HCEC 1CT (cell line): ENCODE measurements at places on chromosomes 16 and 17.

- no peak for DNase-seq
Measured at GRCh38 chr17:8708025-8708461, 36.6 kb downstream of the CCDC42 start.

DNA sequence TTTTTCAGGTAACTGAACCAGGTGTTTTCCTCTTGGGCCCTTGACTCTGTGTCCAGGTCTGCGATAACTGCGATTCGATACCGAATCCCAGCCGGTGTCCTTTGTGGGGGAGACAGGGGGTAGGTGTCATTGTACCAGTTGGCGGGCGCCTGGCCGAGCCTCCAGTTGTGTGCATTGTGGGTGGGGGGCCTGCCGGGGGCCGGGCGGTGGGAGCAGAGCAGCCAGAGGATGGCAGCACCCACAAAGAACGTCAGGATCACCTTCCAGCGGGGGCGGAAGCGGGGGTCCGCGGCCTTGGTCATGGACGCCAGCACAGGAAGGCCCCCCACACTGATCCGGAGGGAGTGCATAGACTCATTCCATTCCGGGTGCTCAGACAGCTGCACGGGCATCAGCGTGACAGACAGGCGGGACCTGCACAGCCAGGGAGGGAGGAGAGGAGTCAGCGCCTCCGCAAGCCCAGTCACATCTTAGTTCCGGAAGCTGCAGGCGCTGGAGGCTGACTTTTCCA, 12.3 kb downstream of the CANT1 start:
- no peak for DNase-seq

GRCh38 chr16:69100071-69100691, 5.3 kb upstream of the HAS3 start:
- no peak for DNase-seq

- no peak for DNase-seq
Measured at GRCh38 chr17:4369557-4370230, 3.2 kb upstream of the UBE2G1 start.

DNA sequence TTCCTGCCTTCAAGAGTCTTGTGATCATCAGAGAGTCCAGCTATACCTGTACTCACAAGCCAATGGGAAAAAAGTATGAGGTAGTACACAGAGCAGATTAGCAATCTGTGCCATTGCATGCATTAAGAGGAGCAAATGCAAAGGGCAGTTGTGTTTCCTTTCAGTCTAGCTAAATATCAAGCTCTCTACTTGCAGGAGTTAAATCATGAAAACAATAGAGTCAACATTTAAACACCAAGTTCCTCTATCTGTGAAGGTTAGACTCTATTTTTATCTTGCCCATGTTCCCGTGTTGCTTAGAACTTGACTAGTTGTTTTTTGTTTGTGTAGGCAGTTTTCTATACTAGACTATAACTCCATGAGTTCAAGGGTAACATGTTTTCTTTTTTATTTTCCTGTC, 4.7 kb upstream of the FAM20A start:
- no peak for DNase-seq

DNA sequence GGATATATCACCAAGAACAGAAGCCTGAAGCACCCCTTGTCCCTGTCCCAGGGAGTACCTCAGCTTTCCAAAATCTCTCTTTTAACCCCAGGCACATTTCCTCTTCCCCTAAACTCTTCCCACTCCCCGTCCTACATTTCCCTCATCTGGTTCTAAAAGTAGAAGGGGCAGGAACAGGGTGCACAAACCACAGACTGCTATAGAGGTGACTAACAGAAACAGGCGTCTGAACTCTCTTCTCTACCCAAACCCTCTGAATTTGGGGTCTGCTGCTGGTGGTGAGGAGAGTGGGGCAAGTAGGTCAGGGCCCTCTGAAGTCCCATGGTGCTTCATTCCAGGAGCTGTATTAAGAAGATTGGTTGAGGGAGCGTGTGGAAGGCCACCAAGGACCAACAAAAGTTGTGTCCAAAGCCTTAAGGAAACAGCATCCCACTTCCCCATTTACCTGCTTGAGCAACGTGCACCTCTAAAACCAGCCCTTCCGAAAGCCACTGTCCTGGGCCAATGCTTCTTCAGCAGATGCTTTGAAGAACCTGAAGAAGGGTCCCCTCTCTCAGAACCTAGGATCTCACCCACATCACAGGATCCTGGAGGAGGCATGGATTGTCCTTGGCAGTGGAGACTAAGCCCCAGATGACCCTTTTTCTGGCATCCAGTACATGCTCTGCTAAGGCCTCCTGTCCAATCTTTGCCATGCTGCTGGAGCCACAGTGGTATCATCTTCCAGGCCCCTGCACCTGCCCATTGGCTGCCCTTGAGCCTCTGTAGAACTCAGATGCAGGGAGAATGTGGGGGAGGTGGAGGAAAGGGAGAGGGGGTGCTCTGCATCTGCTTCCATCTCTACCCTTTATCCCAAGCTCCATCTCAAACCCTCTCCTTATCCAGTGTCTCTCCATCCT, 5.7 kb upstream of the NR1D1 start:
- no peak for DNase-seq

GRCh38 chr16:50613281-50613963, 65.2 kb downstream of the NKD1 start:
- DNase-seq: no peak

- DNase-seq: no peak
Measured at GRCh38 chr17:742147-742793, 9.8 kb downstream of the GEMIN4 start.

DNA sequence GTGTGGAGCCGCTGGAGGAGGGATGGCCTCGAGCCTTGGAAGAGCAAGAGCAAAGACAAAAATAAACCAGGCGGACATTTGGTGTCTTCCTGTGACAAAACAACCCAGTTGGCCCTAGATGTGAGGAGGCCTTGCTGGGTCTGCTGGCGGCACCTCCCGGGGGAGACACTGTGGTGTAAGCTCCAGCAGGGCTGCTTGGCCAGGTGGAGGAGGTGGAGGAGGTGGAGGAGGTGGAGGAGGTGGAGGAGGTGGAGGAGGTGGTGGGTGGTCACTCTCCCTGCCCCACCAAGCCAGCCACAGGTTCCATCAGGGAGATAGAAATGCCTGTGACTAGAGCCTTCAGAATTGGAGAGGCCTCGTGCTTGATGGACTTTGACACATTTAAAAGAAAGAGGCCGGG, 32.1 kb downstream of the DBNDD1 start:
- DNase-seq: no peak

DNA sequence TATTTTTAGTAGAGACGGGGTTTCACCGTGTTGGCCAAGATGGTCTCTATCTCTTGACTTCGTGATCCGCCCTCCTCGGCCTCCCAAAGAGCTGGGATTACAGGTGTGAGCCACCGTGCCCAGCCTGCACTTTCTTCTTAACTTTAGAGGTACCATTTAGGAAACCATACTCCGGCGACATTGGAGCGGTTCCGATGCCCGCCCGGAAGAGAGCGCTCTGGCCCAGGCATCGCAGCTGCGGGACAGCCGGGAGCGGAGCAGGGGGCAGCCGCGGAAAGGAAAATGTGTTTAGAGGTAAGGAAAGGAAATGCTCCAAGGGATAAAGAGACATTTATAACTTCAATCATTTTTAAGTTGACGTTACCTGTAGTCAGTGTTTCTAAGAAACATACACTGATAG, 6.0 kb upstream of the HS3ST3B1 start:
- no peak for DNase-seq

DNA sequence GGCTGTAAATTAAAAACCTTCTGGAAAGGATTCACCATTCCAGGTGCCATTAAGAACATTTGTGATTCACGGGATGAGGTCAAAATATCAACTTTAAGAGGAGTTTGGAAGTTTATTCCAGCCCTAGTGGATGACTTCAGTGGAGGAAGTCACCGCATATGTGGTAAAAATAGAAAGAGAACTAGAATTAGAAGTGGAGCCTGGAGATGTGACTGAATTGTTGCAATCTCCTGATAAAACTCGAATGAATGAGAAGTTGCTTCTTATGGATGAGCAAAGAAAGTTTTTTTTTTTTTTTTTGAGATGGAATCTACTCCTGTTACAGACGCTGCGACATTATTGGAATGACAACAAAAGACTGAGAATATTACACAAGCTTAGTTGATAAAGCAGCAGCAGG, 26.7 kb downstream of the CCL4 start:
- no peak for DNase-seq

DNA sequence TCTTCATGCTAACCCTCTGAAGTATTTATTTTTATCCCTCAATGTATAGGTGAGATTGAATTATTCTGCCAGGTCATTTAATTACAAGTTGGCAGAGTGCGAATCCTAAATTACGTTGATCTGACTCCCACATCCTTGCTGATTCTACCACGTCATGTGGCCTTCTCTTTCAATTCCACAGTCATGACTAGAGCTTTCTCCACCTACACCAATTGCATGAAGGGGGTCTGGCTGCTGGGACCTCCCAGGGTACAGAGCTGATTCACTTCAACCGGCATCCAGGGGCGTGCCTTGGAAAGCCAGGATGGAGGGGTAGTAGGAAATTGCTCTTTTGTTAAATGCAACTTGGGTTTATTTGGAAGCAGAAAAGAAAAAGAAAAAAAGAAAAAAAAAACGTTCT, 41.1 kb upstream of the CDH13 start:
- DNase-seq: peak; percentile 41

- no peak for DNase-seq
Measured at GRCh38 chr17:76151896-76152454, 10.9 kb upstream of the FOXJ1 start.

DNA sequence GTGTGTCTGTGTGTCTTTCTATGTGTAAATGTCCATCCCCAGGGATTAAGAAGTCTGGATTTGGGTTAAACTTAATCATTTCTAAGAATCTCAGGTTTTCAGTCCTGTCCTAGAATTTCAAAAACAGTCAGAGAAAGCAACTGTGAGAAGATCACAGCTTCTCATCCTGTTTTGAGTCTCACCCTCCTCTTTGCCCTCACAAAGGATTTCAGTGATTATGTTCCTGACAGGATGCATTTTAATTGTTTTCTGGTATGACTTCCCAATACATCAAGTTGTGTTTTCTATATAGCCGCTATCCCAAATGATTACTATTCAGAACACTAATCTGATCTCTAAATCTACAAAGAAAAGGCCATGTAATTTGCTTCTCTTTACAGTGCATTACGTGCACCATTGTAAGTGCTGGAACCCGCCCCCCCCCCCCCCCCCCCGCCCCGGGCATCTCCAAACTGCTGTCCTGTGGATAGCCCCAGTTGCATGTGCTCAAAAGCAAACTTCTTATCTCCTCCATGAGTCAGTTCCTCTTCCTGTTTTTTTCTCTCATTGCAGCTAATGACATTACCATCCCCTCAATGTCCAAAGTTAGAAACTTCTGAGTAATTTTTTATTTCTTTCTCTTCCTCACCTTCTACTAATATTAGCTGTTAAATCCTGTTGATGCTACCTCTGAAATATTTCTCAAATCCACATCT, 73.9 kb downstream of the CDH13 start:
- peak; percentile 59 for DNase-seq

- DNase-seq: no peak
Measured at GRCh38 chr16:9821970-9822369, 360.3 kb downstream of the GRIN2A start.

- no peak for DNase-seq
Measured at GRCh38 chr17:33363475-33363874, 70.4 kb upstream of the ASIC2 start.

GRCh38 chr17:66172691-66173223, 19.2 kb downstream of the CEP112 start:
- DNase-seq: no peak

GRCh38 chr16:84741340-84741830, 41.6 kb downstream of the USP10 start:
- DNase-seq: peak; percentile 27

- DNase-seq: no peak
Measured at GRCh38 chr16:82134846-82135245, 35.2 kb downstream of the MPHOSPH6 start.

GRCh38 chr17:80025140-80025539, 10.5 kb downstream of the TBC1D16 start:
- DNase-seq: no peak

DNA sequence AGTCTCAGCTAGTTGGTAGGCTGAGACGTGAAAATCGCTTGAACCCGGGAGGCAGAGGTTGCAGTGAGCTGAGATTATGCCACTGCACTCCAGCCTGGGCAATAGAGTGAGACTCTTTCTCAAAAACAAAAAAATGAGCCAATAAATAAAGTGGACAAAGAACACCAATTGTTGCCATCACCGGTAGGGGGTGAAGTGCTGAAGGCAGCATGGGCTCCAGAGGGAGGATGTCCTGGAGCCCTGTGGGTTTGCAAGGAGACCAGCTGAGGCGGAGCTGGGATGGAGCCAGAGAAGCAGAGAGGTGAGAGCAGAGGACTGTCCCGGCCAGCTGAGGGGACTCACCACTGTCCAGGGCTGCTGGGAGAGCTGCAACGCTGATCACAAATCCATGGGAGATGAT, 13.8 kb downstream of the CHST6 start:
- no peak for DNase-seq

GRCh38 chr17:80265205-80266068, 4.8 kb downstream of the RNF213 start:
- no peak for DNase-seq

DNA sequence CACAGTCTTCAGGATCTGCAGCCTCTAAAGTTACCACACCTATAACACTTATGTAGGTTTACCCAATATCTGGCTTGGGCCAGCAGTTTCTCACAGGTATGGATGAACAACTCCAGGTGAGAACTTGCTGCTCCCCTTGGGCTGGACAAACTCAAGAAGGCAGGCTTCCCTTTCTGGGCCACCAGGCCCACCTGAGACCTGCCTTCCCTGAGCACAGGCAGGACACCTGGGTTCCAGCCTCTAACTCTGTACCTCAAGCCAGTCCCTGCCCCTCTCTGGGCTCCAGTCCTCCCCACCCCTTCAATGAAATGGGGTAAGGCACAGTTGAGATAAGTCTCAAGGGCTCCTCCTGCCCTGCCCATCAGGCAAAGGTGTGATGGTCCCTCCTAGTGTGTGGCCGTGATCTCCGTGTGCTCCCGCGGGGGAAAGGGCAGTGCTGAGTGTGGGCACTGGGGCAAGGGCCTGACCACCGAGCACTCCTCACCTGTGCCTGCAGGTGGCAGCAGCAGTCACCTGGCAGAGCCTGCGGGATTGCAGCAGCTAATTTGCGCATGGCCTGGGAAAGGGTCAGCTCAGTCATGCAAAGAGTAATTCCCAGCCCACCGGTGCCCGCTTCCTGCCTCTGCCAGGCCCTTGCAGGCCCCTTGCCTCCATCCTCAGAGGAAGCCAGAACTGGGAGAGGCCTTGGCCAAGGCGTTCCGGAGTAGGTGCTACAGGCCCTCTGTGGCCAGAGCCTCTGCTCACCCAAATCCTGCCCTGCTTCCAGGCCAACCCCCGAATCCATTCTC, 28.2 kb upstream of the ADGRG1 start:
- DNase-seq: no peak

- no peak for DNase-seq
Measured at GRCh38 chr16:84378099-84378498, 9.8 kb downstream of the ATP2C2 start.

GRCh38 chr16:6690741-6691140, 641.9 kb upstream of the RBFOX1 start:
- no peak for DNase-seq

- no peak for DNase-seq
Measured at GRCh38 chr17:50184064-50184463, 17.4 kb downstream of the COL1A1 start.

- no peak for DNase-seq
Measured at GRCh38 chr16:50838165-50838564, 96.3 kb downstream of the CYLD start.
